ENCODE measurements at places on chromosomes 6 and 20.

DNA sequence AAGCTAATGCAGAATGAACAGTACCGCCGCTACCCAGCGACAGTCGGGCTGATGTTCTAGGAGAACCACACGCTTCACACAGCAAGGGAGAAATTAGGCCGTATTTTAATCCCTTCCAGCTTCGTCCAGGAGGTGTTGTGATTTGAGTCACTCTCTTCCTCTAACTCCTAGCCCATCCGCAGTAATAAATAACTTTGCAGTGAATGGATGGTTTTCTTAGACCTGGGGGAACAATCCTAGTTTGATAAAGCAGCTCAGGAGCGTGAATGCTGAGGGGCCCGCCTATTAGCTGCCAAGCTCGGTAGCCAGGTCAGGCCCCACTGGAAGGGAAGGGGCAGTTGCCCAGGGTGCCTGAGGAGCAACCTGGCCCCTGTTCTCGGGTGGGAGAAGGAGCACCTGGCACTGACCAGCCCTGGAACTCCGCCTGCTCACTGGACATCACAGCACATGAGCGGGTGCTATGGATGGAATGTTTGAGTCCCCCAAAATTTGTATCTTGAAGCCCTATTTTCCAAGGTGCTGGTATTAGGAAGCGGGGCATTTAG, 146.0 kb upstream of the AFDN start:
- no peak for DNase-seq

- DNase-seq = no peak
Observed at GRCh38 chr6:14086701-14087100, 30.9 kb upstream of the CD83 start.

DNA sequence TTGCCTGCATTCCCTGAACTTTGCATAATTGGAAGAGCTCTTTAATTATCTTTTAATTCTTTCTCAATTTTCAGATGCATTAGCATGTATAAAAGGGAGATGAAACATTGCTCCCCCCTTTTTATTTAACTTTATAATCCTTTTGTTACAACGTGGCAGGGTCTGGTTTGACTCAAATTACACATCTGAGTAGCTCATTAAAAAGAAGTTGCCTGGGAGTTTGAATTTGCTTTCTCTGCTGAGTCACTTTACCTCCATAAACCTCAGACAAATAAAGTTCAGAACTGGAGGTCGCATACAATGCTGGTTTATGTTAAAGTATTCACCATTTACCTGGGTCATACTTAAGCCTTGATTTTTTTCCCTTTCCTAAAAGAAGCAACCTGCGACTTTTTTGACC, 495.2 kb downstream of the PREX1 start:
- DNase-seq = no peak

DNA sequence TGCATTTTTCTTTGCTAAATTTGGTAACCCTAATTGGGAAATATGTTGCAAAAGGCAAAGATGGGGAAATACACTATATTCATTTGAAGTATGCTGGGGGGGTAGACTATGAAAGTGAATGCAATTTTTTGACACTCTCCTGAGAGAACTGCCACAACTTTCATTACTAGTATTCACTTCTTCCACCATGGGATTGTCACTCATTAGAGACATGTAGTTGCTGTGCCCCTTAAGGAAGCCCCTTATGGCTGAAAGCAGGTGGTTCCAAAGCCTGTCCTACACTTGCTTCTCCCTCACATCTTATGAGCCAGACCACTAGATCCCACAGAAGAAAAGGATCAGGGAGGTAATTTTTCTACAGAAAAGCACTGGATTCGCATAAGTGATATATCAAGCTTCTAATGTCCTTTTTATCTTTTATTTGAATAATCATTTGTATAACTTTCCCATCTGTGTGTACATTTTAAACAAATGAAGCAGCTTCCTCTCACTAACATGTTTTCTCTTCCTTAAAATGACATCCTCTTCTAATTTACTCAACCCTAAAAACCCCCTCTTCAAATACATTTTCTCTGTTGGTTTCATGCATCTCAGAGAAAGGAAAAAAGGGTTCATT, 83.8 kb downstream of the GCLC start:
- no peak for DNase-seq

GRCh38 chr6:137350857-137351256, 131.7 kb upstream of the IFNGR1 start:
- no peak for DNase-seq

- DNase-seq = no peak
Observed at GRCh38 chr20:42098418-42098817, 480.2 kb upstream of the CHD6 start.

GRCh38 chr20:63735859-63736718, at the start of gene LIME1:
TSS of gene LIME1 (plus strand) at chr20:63736664. CDS start at chr20:63737550, 886 bp downstream.
- DNase-seq = no peak

GRCh38 chr6:32943864-32944649, 3.2 kb upstream of the HLA-DMB start:
- DNase-seq = no peak

GRCh38 chr20:25483431-25484132, 76.1 kb downstream of the GINS1 start:
- DNase-seq = no peak

DNA sequence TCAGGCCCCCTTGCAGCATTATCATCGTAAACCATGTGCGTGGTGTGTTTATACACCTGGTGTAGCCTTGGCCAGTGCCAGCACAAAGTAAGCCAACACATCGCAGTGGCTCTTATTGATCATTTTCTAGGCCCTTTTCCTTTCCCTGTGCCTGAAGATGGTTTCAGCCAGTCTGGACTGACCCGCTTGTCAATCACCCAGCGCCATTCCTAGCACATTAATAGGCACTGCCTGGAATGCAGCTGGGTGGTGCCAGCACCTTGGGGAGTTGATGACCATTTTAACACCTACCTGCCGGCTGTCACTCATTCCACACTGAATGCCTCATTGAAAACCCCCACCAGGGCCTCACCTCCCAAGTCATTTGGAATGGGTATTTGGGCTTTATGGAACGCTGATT, 4.9 kb upstream of the UQCC2 start:
- no peak for DNase-seq

GRCh38 chr20:2859330-2860121, 13.8 kb upstream of the PTPRA start:
- DNase-seq = peak; percentile 81

DNA sequence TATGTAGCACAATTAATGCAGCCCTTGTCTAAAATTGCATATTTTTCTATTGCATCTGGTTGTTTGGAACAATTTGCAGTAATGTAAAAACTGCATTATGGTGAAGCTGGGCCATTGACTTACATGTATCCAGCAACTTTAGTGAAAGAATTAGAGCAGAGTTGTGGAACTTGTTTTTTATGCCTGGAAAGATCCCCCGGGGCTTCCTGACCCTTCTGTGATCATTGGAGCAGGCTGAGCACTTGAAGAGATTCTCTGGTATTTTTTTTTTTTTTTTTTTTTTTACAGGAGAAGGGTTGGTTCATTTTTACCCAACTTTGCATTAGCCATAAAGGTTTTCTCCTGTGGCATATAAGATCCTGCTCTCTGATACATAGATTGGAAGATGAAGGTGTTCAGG, 45.0 kb downstream of the LIN28B start:
- no peak for DNase-seq

- peak; percentile 81 for DNase-seq
Observed at GRCh38 chr6:139374357-139375225, at the start of gene CITED2. TSS of gene CITED2 (minus strand) at chr6:139374648. CDS start at chr6:139373944, 704 bp downstream.

DNA sequence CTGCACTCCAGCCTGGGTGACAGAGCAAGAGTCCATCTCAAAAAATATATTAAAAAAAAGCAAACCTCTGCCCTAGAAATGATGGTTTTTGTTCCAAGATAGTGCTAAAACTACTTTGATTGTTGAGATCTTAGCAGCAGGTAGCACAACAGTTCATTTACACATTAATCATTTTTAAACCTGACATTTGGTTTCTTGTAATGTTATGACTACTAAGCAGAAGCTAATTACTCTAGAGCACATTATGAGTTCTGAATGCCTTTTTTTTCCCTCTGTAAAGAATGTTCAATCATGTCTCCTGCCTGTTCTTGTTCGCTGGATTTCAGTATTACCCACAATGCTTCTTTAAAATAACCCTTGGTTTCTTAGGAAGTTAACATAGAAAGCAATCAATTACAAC, 24.7 kb upstream of the PHF3 start:
- no peak for DNase-seq

- DNase-seq = no peak
Observed at GRCh38 chr20:15107931-15108330, 770.5 kb upstream of the FLRT3 start.

DNA sequence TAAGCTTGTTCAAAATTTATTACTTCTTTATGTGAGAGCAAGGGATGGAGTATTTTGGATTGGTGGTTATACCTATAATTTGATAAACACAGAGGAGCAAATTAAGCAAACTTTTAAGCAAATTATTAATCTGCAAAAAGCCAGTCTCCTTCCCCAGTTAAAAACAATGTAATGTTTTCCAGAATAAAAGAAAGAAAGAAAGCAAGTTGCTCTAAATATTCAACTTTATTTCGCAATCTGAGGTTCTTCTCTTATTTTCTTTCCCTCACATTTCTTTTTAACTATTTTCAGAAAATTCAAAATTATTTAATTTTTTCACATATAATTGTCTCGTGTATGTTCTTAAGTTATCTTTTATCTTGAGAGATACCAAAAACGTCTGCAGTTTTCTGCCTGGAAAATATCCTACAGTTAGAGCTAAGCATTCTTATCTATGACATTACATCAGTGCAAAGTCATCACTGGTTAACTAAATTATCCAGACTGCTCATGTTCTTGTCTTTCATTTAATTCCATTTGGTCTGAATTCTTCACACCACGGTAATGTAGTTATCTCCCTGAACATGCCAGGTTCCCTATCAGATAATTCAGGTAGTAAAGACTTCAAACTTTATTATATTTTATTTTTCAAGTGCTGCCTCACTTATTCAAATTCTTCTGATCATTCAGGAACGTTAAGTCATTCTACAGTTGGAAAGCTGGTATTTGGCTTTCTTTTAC, 3.3 kb upstream of the CNKSR3 start:
- DNase-seq = no peak

- DNase-seq = no peak
Observed at GRCh38 chr6:111175109-111175508, 87.8 kb downstream of the SLC16A10 start.

DNA sequence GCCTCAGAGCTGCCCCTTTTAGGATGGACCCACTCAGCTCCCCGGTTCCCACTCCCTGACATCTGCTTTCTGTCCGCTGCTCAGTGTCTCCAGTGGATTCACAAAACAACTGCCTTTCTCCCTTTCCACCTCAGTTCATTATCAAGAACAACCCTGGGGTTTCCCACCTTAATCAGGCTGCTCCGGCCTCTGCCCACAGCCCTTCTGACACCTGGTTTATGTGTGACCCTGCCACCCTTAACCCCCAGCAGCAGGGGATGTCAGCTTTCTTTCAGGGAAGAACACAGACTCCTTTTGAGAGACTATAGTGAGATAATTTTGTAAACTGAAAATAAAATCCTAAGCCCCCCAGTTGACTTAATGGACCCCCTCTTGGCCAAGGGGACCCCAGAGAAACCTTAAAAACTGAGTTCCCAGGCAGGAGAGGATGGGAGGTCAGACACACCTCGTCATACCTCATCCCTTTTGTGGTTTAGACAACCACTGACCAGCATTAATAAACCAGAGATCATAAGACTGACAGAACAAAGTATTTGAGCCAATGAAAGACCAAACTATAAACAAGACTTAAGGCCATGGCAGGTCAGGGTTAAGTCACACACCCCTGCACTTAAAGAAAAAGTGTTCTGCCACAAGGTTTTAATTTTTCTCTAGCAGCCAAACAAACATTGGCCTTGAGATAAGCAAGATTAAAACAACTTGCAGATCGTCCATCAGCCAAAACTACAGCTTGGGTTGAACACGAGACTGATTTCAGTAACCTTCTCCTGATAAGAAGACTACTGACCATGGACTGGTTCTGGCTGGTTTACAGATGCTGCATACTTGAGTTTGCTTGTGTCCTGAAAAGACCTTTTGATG, 42.4 kb upstream of the DDR1 start:
- no peak for DNase-seq

- DNase-seq = no peak
Observed at GRCh38 chr6:218153-219018, 73.9 kb upstream of the DUSP22 start.

- no peak for DNase-seq
Observed at GRCh38 chr6:70270287-70271005, 32.4 kb downstream of the COL9A1 start.

GRCh38 chr6:72865467-72865866, 243.6 kb downstream of the KCNQ5 start:
- peak; percentile 39 for DNase-seq

- peak; percentile 79 for DNase-seq
Observed at GRCh38 chr6:1701668-1702353, 92.1 kb downstream of the FOXC1 start.

DNA sequence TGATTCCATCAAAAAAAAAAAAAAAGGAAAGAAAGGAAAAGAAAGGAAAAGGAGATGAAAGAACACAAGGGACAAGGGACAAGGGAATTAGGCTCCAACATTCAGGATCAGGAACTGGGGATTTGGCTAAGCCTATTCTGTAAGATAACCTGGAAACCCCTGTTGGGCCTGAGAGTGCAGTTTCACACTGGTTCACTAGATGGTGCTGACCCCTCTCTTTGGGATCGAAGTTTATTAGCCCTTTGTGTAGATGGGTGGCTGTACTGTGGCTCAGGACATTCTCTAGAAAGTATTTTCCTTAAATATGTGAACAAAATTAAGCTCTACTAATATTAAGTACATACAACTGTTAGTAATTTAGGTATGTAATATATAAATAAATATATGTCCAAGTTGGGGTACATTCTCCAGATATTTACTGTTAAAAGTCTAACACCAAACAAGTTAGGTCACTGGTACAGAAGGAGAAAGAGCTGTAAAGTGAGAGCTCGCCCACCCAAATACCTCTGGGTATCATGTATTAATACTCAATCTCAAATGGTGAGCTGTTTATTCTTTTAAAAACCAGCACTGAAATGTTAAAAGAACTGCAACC, 6.3 kb downstream of the OR2A4 start:
- DNase-seq = peak; percentile 23

GRCh38 chr6:138692978-138693909, 80.3 kb upstream of the CCDC28A start:
- DNase-seq = no peak

DNA sequence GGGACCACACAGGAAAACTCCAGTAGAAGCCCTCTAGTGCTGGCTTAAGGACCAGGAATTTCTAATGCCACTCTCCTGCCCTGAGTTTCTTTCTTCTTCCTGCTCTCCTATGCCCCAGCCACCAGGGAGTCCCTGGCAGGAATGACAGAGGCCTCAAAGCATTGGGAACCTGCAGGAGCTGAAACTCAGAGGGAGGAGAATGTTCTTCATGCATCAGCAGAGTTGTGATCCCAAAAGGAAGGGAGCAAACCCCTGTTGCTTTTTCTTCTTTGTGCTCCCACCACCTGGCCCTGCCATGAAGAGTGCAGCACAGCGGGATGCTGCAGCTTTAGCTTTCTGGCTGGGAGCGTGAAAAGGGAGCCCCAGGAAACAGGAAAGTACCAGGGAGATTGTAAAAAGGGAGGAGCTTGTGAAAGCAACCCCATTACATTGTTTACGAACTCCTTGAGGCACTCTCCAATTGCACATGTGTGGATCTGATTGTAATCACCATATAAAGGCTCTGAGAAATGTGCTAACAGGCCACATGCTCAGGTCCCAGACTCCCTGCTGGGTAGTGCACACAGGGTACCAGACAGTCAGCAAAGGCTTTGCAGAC, 34.7 kb upstream of the FKBP1A start:
- no peak for DNase-seq

GRCh38 chr6:3962291-3963280, 113.4 kb downstream of the FAM50B start:
- DNase-seq = no peak

Data from GM04503 (cell line).